ENCODE measurements at places on chromosomes 2 and 18. TPM values are rescaled to one million over a fixed set of nuclear protein-coding genes. Genes with fewer than 3 reads are reported as not detected.

Gene CD207
- not detected for total RNA-seq

Gene ETAA1
- total RNA-seq: 11.2 TPM

Gene PSMA8
- total RNA-seq: 0.83 TPM

Gene FZD7
- total RNA-seq: 0.60 TPM

Gene NABP1
- 73.5 TPM for total RNA-seq

Gene NPHP1
- total RNA-seq: 0.13 TPM

Gene MALT1
- total RNA-seq: 41.0 TPM

Gene GAREM1
- 0.18 TPM for total RNA-seq

Gene KCNJ13
- total RNA-seq: not detected

Gene ALPG
- total RNA-seq: not detected

Gene CRYGC
- not detected for total RNA-seq

Gene VWA3B
- total RNA-seq: not detected

Gene DSG2
- total RNA-seq: 0.10 TPM

Gene CNNM4
- 9.4 TPM for total RNA-seq

Gene MAPRE3
- total RNA-seq: 2.7 TPM

Gene SULT1C2
- not detected for total RNA-seq

Gene DUSP2
- 40.8 TPM for total RNA-seq

Gene PAX3
- total RNA-seq: not detected

Gene RUFY4
- total RNA-seq: 3.2 TPM

Gene GKN2
- total RNA-seq: not detected

Gene ST6GAL2
- total RNA-seq: not detected

Gene CIB4
- not detected for total RNA-seq

Gene CD28
- total RNA-seq: 205 TPM

Measured in activated CD4-positive, alpha-beta memory T cell treated with anti-CD3 and anti-CD28 coated beads, Interleukin-2, amount 10 ng/mL, durations not matched to agents 7 days and 5 days (primary cell).